ENCODE measurements at places on chromosomes 13 and 19.

- no peak for DNase-seq
Observed at GRCh38 chr19:49923055-49924003, 5.7 kb upstream of the ATF5 start.

DNA sequence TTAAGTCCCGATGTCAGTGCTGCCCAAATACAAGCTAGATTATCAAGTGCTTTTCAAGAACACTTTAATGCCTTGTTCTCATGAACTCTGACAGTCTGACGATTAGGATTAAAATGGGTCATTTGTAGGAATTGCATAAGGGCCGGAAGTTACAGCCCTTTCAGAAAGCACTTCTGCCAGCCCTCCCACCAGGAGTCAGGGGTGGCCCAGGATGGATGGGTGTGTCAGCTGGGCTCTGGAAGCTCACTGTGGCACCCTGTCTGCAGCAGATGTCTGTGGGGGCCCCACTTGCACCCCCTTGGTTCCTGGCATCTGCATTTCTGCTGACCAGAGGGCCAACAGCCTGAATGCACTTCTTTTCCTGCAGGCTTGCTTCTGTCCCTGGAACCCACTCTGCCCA, 712.7 kb downstream of the UQCRFS1 start:
- no peak for DNase-seq

- DNase-seq = no peak
Observed at GRCh38 chr19:13417054-13417453, 89.2 kb downstream of the CACNA1A start.

DNA sequence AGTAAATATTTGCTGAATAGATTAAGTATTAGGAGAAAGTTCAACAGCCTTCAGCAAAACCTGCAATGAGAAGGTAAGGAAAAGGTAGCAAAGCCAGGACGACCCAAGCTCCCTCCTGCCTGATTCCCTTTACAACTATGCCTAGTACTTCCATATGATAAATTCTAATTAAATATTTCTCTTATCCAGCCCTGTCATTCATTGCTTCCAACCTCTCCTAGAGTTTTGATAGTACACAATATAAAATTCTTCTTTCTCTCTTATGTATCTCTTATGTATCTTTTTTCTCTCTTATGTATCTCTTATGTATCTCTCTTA, 187.2 kb downstream of the DCT start:
- DNase-seq = no peak

- DNase-seq = no peak
Observed at GRCh38 chr13:60032851-60033250, 130.9 kb downstream of the DIAPH3 start.

- no peak for DNase-seq
Observed at GRCh38 chr13:41756198-41756880, 204.6 kb downstream of the VWA8 start.

GRCh38 chr13:111629926-111630325, 309.5 kb downstream of the TEX29 start:
- DNase-seq = no peak

DNA sequence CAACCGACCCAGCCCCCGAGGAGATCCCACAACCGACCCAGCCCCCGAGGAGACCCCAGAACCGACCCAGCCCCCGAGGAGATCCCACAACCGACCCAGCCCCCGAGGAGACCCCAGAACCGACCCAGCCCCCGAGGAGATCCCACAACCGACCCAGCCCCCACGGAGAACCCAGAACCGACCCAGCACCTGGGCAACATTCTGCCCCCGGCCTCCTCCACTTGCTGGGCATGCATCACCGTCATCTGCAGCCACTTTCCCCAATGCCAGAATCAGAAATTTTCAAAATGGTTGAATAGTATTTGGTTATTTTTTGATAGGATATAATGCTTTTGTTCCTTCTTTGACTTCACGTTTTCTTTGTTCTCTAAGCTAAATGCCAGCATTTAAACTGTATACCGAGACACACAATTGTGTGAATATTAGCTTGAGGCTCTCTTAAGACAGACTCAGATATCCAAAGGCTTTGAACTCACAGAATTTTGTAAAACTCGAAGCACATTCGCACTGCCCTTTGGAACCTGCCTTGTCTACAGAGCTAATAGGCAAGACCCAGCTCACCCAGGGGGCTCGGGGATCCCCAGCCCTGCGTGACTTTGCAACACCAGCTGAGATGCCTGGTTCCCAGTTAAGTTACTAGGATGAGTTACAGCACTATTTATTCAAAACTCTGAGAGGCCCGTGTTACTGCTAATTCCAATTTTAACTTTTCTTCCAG, 15.5 kb upstream of the RASA3 start:
- no peak for DNase-seq

DNA sequence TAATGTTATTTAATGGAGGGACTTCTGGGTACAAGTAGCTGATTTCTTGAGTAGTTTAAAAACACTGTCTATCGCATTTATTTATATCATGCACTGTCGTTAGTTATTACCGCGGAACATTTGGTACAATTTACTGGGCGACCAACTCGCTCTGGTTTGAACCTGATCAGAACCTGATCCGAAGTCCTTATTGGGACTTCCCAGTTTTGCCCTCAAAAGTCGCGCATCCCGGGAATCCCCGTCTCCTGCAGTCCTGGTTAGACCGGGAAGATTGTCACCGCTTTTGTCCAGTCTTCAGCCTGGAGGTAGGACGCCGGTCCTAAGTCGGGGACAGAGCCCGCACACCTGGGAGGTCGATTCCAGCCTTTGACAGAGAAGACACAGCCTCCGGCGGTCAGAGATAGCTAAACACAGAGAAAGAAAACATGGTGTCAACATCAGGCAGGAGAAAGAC, 694 bp downstream of the CLN5 start:
- peak; percentile 35 for DNase-seq

DNA sequence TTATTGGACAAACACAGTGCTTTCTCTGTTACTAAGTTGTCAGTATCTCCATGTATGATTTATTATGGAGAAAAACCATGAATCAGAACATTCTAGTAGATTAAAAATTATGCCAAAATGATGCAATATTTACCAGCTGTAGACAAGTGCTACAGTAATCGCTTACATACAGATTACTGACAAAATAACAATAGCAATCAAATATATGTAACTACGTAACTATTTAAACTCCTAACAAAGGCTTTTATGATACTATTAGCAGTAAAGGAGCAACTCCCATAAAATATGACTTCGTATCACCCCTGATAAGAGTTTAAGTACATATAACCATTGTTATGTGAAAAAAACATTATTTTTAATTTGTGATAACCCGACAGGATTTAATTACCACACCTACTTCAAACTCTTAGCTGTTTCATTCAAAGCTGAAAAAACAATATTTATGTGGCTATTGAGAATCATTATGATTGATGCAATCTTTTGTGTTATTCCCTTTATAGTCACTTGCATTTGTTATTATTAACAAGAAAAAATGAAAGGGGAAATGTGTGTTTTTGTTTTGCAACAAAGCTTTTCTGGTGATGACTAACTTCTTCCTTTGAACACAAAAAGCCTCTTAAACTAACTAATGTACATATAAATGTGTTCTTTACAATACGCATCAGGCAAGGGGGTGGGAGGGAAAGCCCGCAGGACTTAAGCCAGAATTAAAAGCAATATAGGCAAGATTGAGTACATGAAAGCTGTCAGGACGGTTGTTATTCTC, 147.4 kb downstream of the ABCC4 start:
- DNase-seq = no peak

DNA sequence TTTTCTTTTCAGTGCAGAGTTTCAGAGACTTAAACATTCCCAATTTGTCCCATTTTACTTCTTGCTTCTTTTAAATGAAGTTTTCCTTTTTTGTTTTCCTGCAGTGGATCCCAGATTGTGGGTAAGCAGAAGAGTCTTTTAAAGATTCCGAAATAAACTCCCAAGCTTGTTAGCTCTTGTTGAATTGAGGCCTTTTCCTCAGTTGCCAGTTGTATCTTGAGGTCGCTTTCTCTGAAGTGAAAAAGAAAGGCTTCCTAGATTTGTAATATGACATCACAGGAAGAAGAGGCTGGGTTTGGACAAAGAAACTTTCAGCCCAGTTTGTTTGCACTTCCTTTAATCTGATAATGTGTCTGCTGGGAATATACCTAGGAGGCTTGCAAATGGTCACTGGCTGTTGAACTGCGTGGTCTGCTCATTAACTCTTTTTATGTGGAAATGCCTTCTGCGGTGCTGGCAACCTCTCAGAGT, at the start of gene LPAR6:
LPAR6 (minus strand) TSS at position 233 of the 471 bp plus-strand sequence. CDS start 690 bp downstream, outside the sequence.
- peak; percentile 23 for DNase-seq

- DNase-seq = no peak
Observed at GRCh38 chr13:80259159-80259558, 81.8 kb downstream of the SPRY2 start.

DNA sequence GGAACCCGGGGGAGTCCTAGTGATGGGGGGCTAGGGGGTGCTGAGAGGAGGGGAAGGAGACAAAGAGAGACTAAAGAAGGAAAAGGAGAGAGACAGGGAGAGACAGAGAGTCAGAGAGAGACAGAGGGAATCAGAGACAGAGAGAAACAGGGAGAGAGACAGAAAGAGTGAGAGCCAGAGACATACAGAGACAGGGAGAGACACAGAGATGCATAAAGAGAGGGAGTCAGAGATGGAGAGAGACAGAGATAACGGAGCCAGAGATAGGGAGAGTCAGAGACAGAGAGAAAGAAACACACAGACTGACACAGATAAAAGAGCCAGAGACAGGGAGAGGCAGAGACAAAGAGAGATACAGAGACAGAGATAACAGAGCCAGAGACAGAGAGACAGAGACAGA, 1.5 kb upstream of the TNFSF9 start:
- DNase-seq = no peak

DNA sequence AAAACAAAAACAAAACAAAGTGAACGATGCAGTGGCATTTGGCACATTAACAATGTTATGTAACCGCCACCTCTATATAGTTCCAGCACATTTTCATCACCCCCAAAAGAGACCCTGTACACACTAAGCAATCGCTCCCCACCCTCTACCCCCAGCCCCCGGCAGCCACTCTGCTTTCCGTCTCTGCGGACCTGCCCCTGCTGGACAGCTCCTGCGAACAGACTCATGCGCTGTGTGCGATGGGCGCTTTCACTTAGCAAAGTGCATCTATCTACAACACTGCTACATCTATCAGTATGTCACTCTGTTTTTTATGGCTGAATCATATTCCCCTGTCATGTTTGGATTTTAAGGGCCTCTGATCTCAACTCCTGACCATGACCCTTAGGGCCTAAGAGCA, 25.1 kb upstream of the TMEM160 start:
- DNase-seq = no peak

GRCh38 chr19:33437393-33437820, 63.9 kb downstream of the CEBPG start:
- DNase-seq = no peak

GRCh38 chr13:110018009-110018408, 231.6 kb upstream of the IRS2 start:
- DNase-seq = no peak

GRCh38 chr19:31555634-31556215, 206.5 kb upstream of the TSHZ3 start:
- DNase-seq = no peak

GRCh38 chr19:3225677-3226093, 1.2 kb downstream of the CELF5 start:
- DNase-seq = no peak

DNA sequence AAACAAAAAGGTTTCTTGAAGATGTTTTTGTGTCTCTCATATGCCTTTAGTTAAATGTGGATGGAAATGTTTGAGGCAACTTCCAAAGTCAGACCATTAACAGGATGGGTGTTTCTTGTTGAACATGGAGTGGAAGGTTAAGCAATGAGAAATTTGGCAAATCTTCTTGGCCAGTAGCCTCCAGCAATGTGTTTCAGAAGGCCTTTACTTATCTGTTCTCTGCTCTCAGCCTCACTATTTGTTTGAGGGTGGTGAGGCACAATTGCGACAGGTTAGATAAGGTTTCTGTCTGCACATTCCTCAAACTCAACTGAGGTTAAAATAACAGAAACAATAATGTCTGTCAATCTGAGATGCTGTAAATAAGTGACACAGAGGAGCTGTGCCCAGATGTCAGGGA, 1019.0 kb downstream of the DIAPH3 start:
- no peak for DNase-seq

DNA sequence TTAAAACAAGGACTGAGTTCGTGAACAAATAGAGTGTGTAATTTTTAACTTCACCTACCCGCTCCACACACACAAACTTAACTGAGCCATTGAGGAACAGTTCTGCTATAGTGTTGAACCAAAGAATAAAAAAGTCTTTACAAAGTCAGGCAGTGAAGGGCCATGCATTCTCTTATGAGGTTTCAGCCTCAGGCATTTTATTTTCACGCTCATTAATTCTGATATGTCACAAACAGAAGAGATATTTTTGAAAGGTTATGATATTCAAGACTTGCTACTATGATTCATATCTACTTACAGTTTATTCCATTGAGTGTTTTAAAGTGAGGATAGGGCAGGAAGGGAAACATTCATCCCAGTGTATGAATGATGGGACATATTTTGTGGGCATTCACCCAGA, 282.2 kb downstream of the SLITRK5 start:
- DNase-seq = no peak

DNA sequence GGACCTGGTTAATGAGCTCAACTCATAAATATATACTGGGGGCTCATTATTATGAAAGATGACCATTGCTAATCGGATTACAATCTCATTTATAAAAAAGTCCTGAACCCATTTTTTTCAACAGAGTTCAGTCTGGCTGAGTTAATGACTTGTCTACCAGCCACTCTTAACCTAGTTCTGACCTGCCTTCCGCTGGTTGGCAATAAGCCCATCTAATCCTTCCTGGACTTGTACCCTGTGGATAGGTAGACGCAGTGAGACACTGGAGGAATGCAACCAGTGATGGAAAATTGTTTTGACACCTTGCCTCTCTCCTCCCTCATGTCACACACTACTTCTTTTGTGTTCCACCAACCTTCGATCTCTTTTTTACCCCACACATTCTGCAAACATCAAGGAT, 279.9 kb downstream of the FOXO1 start:
- no peak for DNase-seq

GRCh38 chr13:98171900-98172589, 5.0 kb downstream of the RNF113B start:
- no peak for DNase-seq

DNA sequence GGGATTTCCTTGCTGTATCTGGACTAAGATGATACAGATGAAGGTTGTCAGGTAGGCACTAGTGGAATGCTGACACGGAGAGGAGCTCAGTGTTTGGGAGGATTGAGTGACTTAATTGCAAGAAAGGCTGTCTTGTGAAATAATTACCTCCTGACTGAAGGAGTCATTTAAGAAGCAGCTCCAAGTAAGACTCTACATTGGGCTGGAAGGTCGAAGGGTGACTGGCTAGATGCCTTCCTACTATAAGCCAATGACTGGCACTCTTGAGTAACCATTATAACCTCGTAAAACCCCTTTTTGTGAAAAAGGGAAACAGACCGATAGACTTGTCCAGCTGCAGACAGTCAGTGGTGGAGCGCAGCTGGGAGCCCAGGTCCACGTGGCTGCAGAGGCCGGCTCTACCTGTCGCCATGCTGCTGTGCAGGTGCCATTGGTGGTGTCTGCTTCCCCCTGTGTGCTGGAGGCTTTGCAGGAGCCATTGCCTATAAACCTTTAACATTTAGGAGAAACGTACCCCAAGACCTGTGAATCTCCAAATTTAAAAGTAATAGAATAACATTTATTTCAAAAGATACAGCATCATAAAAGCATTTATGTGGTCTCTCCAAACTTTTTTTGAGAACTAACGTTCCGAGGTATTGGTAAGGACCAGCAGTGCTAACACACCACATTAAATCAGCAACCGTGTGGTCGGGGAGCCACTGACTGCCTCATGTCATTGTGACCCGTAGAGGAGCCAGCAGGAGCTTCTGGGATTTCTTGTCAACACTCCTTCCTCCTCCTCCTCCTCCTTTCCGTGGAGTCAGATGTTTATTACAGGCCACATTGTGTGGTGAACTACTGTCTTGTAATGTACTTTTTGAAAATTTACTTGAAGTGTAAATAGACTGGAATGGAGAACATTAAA, 80.4 kb upstream of the TEX29 start:
- no peak for DNase-seq

- no peak for DNase-seq
Observed at GRCh38 chr19:16435999-16436650, 35.6 kb downstream of the EPS15L1 start.
